ACHN (cell line): ENCODE measurements at places on chromosomes 12 and 14.

GRCh38 chr12:6834254-6834653 is 6.0 kb downstream of the P3H3 start:
- peak; percentile 42 for DNase-seq

DNA sequence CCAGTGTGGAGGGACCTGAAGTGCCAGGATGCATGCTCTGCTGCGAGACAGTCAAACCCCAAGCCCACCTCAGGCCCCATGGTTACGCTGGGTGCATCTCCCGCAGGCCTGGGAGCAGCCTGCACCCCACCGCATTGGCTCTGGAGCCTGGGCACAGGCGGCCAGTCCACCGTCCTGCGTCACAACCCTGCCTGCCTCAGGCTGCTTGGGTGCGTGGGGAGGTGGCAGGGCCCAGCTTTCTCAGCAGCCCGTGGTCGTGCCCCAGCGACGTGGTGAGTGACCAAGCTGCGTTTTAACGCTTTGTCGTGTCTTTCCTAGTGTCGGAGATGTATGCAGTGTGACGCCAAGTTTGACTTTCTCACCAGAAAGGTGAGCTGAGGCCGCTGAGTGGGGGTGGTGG is 10.9 kb downstream of the ZFYVE21 start:
- no peak for DNase-seq

DNA sequence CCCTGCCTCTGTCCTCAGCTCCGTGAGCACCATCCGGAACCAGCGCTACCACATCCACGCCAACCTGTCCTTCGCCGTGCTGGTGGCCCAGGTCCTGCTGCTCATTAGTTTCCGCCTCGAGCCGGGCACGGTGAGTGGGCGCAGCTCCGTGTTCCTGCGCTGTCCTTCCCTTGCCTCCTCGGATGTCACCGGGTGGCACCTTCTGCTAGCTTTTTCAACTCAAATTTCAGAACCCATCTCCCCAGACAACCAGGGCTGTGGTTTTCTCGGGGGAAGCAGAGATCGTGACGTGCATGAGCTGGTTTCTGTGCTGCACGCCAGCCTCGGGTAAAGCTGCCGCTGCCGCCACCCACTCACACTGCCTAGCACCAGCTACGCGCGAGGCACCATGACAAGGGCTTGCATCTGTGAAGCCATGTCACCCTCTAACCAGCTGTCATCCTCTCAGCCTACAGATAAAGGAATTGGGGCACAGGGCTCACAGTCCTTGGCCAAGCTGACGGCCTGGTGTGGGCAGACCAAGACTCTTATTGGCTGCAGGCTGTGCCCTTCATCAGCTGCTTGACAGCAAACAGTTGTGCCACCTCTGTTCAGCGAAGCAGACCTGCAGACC is 152.1 kb downstream of the ADGRD1 start:
- no peak for DNase-seq

DNA sequence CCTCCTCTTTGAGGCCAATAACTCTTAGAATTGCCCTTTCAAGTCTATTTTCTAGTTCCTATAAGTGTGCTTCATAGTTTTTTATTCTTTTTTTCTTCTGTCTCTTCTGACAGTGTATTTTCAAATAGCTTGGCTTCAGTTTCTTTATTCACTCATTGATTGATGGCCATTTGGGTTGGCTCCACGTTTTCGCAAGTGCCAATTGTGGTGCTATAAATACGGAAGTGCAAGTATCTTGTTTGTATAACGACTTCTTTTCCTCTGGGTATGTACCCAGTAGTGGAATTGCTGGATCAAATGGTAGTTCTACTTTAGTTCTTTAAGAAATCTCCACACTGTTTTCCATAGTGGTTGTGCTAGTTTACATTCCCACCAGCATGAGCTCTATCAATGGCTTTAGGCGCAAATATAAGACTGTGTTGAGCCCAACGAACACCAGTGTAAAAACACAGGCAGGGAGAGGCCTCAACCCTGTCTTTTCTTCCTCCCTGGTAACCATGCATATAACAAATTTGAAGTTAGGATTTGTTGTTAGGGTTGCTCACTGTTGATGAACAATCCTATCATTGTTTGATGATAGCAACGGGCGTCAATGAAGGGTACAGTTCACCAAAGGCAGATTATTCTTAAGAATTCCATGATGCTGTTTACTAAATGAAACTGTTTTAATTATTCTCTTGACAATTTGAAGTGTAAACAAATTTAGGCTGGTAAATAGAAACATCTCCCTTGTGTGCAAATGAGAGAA is 13.3 kb upstream of the LMNTD1 start:
- DNase-seq: no peak

GRCh38 chr14:54291491-54292191 is 105.2 kb upstream of the CDKN3 start:
- no peak for DNase-seq

GRCh38 chr14:21015312-21015711 is 9.5 kb downstream of the NDRG2 start:
- no peak for DNase-seq

GRCh38 chr12:3533703-3534386 is 42.8 kb downstream of the PRMT8 start:
- DNase-seq: no peak

DNA sequence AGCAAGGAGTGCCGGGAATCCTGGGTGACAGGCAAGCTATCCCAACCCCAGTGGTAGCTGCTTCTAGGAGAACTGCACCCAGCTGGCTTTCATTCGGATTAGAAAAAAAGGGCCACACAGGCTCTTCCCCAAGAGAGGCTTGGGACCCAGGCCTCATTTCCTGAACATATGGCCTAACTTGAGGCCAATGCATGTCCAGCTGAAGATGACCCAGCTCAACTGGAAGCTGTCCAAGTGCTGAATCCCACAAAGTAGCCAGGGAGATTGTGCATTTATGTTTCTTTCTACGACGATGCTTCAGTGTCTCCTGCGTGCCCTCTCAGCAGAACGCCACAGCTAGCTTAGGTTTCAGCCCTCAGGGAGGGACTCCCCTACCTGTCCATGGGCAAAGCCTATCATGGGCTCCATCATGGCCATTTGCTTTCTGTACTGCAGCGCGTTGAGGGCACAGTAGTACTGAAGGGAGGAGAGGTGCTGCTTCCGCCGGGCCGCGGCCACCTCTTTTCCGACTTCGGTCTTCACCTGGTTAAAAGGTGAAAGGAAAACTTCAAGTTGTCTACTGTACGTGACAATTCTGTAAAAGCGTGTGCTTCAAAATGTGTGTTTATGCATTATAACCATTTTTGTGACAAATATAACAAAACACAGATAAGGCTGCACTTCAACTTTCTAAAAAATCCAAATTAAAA is 29.1 kb downstream of the APPL2 start:
- DNase-seq: no peak

DNA sequence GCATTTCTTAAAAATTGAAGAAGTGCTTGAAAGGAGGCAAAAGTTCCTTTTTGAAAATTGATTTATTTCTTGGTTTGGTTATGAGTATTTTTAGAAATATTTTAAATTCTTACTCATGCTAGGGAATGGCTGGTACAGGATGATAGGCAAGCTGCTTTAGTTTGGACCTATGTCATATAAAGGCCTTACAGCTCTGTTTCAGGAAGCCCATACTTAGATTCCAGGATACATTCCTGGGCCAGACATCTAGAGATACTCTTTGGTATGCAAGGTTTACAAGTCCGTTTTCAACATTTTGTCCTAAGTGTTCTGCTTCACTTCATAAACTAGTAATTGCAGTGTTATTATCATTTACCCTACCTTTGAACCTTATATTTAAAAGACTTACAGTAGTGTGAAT is 186.8 kb downstream of the FUT8 start:
- no peak for DNase-seq
